ENCODE measurements at places on chromosomes 7 and 10.

GRCh38 chr10:117830787-117831212 is 215.9 kb downstream of the RAB11FIP2 start:
- no peak overlapping the region for H3K27ac ChIP-seq
- ATAC-seq = no peak
- H3K27me3 ChIP-seq = no peaks in the 10 kb centered on the region

- H3K27ac ChIP-seq = no peak overlapping the region
- no peak for ATAC-seq
- H3K36me3 ChIP-seq = no peaks in the 10 kb centered on the region
- peaks cover 29% of the 10 kb centered on the region for H3K4me1 ChIP-seq
- no peak overlapping the region for H3K4me3 ChIP-seq
Observed at GRCh38 chr7:100247152-100247757, 27.5 kb downstream of the PVRIG start.

GRCh38 chr10:72392571-72392970 is 37.9 kb upstream of the DNAJB12 start:
- H3K36me3 ChIP-seq = peaks cover 37% of the 10 kb centered on the region
- no peak for ATAC-seq
- no peaks in the 10 kb centered on the region for H3K4me1 ChIP-seq
- H3K27ac ChIP-seq = no peak overlapping the region
- no peak overlapping the region for H3K4me3 ChIP-seq

- no peaks in the 10 kb centered on the region for H3K36me3 ChIP-seq
- no peaks in the 10 kb centered on the region for H3K27me3 ChIP-seq
- H3K27ac ChIP-seq = no peak overlapping the region
Observed at GRCh38 chr10:60953420-60953819, 9.4 kb upstream of the RHOBTB1 start.

- H3K27me3 ChIP-seq = no peaks in the 10 kb centered on the region
- no peak for ATAC-seq
- H3K4me3 ChIP-seq = no peak overlapping the region
- H3K4me1 ChIP-seq = peaks cover 30% of the 10 kb centered on the region
- no peak overlapping the region for H3K27ac ChIP-seq
Observed at GRCh38 chr10:60575105-60575504, 185.4 kb upstream of the ANK3 start.

- no peaks in the 10 kb centered on the region for H3K4me1 ChIP-seq
- H3K27ac ChIP-seq = no peak overlapping the region
- H3K4me3 ChIP-seq = no peak overlapping the region
- no peak for ATAC-seq
- H3K27me3 ChIP-seq = peaks cover 12% of the 10 kb centered on the region
Observed at GRCh38 chr7:30709549-30709948, 27.3 kb upstream of the CRHR2 start.

DNA sequence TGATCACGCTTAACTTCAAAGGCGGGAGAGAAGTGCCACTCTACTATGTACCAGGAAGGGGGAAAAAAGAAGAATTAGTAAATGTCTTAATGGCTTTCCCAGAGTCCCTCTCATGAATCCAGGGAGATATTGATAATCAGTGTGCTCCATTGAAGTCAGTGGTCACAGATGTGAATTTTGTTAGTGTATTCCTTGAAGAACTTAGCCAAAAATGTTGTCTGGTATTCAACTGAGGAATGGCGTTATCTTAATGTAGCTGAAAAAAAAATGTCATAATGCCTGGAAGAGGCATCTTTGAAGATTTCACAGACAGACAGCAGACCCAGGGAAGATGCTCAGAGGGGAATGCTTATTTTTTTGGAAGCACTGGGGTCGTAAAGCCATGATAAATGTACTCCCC is 250.4 kb downstream of the WDR11 start:
- H3K36me3 ChIP-seq = no peaks in the 10 kb centered on the region
- ATAC-seq = no peak

DNA sequence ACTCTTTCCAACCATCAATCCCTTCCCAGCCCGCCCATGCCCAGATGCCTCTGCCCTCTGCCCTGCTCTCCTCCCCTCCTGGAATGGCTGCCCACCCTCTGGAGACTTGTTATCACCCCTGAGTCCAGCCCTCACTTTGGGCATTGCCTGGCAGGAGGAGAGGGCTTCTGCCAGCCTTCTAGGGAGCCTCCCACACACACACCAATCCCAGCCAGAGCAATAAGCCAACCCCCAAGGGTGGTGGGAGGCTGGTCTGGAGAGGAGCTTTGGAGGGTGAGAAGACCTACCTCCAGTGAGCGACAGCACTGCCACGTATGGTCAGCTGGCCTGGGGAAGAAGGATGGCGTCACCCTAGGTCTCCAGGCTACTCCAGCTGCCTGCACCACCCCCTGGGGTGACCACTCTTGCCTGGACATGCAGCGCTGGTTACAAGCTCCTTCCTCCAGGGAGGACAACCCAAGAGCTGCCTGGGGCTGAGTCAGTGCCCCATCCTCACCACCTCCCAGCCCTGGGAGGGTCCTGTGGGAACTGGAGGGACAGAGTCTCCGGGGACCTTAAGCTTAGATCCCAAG is 8.4 kb downstream of the C10orf105 start:
- H3K27me3 ChIP-seq = no peaks in the 10 kb centered on the region
- no peak for ATAC-seq
- no peak overlapping the region for H3K4me3 ChIP-seq

DNA sequence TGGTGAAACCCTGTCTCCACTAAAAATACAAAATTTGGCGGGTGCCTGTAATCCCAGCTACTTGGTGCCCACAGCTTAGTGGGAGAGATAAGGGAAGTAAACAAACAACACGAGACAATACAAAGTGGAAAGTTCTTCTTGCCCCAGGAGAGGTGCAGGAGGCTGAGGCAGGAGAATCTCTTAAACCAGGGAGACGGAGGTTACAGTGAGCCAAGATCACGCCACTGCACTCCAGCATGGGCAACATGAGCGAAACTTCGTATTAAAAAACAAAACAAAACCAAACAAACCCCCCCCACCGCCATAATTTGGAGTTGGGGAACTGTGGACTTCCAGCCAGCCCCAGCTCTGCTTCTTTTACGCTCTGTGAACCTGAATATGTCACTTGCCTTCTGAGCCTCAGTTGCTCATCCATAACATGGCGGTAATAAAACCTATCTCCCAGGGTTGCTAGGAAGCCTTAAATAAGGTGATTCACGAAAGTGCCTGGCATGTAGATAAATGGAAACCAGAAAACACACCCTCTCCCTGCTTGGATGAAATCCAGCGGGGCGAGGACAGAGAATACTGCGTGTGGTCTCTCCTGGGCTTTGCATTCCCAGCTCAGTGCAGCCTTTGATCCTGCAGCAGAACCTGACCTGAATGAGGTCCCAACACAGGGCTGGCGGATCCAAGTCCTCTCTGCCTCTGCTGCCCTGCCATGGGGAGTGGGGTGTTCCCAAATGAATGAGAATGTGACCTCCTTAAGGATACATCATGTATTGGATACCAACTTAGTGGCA is 10.2 kb downstream of the MLXIPL start:
- no peak overlapping the region for H3K4me3 ChIP-seq
- ATAC-seq = no peak
- no peak overlapping the region for H3K27ac ChIP-seq
- no peaks in the 10 kb centered on the region for H3K36me3 ChIP-seq
- no peaks in the 10 kb centered on the region for H3K4me1 ChIP-seq

GRCh38 chr7:130065500-130066152 is 4.7 kb upstream of the KLHDC10 start:
- no peak overlapping the region for H3K27ac ChIP-seq
- no peak overlapping the region for H3K4me3 ChIP-seq
- no peak for ATAC-seq
- H3K36me3 ChIP-seq = no peaks in the 10 kb centered on the region
- peaks cover 28% of the 10 kb centered on the region for H3K27me3 ChIP-seq

- H3K36me3 ChIP-seq = no peaks in the 10 kb centered on the region
- no peak for ATAC-seq
- peaks cover 17% of the 10 kb centered on the region for H3K27me3 ChIP-seq
- H3K4me3 ChIP-seq = no peak overlapping the region
- peaks cover 23% of the 10 kb centered on the region for H3K4me1 ChIP-seq
- no peak overlapping the region for H3K27ac ChIP-seq
Observed at GRCh38 chr10:110393866-110394265, 89.1 kb upstream of the SMNDC1 start.

DNA sequence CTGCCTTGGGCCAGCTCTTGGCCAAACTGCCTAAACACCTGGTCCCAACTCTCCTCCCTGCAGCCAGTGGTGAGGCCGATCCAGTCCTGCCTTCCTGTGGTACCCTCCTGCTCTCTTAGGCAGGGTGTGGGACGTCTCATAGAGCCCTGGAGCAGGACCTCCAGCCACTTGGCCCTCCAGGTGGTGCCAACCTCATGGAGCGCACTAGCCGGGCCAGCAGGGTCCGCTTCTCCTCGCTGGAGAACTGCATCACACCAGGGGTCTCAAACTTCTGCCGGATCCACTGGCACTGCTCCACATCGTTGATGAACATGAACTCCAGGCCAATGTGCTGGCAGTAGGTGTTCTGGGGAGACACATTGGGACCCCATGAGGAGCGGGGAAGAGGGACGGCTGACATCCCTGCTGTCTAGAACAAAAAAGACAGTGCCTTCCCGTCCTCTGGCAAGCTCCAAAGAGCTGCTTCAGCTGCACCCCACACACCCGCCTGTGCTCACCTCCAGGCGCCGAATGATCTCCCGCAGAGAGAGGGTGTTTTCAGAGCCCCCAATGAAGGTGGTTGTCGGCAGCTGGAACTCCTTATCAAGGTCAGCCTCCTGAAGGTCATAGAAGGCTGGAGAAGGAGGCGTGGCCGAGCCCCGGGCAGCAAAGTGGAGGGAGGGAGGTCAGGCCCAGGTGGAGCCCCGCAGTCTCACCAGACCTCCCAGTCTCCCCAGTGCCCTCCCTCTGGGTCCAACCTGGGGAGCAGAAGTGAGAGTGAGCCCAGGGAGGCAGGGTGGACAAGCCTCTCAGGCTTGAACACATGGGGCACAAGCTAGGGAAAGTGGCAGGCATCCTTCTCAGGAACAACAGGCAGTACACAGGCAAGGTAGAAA is 10.2 kb downstream of the OGDHL start:
- H3K27me3 ChIP-seq = peaks cover 29% of the 10 kb centered on the region
- ATAC-seq = no peak
- no peak overlapping the region for H3K27ac ChIP-seq
- H3K36me3 ChIP-seq = no peaks in the 10 kb centered on the region
- H3K4me1 ChIP-seq = no peaks in the 10 kb centered on the region

All from stimulated activated memory B cell treated with anti-CD40 and anti-IgM and Interleukin-4, amounts not matched to agents 10 μg/mL and 1 μg/mL and 100 μg/mL, for 72 hours (primary cell).